ENCODE measurements at places on chromosomes 3 and 15.

GRCh38 chr3:155492841-155493240 is 199.4 kb upstream of the STRIT1 start:
- no peak for DNase-seq

GRCh38 chr3:118963711-118964110 is 70.9 kb downstream of the IGSF11 start:
- no peak for DNase-seq

GRCh38 chr3:52892290-52892624 is 5.1 kb downstream of the STIMATE start:
- no peak for DNase-seq

DNA sequence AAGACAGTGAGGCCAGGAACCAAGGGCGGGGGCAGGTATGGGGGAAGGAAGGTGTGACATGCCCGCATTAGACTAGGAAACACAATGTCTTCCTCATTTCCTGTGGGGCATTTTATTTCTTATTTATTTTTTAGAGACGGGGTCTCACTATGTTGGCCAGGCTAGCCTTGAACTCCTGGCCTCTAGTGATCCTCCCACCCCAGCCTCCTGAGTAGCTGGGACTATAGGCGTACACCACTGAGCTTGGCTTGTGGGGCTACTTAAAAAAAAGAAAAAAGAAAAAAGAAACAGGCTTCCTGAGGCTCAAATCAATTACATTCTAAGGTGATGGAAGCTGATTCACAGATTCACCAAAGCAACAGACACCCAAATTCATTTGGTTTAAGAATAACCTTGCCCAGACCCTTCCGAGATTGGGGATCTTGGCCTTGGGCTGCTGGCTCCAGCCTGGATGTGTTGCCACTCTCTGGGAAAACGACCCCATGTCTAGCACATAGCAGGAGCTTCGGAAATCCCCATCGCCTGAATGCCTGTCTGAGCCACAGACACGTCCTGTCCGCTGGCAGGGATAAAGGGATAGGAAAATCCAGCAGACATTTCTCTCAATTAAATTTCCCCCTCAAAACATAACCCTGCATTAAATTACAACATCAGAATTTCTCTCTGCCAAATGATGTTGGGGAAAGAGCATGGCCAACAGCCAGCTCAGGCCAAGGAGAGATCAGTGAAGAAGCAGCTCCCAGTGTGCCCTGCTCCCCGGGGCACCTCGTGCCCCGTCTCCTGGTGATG is 13.0 kb downstream of the CPN2 start:
- no peak for DNase-seq

DNA sequence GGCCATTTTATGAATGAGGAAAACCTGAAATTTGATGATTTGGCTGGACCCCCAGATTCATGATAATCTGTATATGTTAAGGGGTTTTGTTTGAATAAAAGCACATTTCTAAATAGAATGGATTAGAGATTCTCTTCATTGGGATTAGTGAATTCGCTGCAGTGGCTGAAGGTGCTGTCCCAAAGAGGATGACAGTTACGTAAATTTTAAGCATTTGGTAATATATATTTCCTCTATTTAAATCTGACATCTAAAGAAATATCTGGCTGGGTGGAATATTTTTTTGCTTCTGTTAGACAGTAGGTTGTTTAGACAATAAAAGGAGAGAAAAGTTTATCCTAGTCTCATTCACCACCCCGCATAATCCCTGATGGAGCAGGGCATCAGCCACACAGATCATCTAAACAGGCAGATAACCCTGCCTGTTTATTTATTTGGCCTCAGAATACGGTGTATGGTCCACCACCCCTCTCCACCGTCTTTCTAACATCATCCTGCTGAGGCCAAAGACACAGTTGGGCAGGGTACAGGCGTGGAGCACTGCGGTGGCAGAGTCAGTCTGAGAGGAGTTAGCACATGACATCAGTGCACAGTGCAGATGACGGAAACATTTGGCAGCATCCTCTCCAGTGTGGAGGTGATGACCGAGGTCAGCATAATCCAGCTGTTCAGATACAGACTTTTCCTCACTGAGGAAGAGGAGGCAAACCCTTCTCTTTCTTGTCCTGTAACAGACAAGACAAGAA is 20.4 kb upstream of the NFKBIZ start:
- DNase-seq: no peak

GRCh38 chr3:53715815-53716483 is 130.3 kb downstream of the CHDH start:
- no peak for DNase-seq

- peak; percentile 13 for DNase-seq
These were observed 748.5 kb downstream of the ROBO1 start for GRCh38 chr3:79019137-79019923.

DNA sequence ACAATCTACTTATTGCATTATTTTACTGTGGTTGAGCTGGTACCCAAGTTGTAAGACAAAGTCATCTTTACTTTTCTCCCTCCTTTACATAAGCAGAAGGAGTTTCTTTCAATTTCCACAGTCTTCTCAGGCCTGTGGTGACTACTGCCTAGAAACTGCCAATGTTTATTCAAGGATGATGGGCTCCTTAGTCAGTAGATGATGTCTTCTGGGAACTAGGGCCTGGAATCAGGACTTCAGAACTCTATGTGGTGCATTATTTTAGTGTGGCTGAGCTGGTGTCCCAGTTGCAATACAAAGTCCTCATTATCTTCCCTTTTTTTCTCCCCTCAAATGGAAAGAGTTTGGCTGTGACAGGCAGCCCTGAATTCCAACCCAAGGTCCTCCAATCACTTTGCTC is 1762.5 kb downstream of the SI start:
- DNase-seq: no peak

DNA sequence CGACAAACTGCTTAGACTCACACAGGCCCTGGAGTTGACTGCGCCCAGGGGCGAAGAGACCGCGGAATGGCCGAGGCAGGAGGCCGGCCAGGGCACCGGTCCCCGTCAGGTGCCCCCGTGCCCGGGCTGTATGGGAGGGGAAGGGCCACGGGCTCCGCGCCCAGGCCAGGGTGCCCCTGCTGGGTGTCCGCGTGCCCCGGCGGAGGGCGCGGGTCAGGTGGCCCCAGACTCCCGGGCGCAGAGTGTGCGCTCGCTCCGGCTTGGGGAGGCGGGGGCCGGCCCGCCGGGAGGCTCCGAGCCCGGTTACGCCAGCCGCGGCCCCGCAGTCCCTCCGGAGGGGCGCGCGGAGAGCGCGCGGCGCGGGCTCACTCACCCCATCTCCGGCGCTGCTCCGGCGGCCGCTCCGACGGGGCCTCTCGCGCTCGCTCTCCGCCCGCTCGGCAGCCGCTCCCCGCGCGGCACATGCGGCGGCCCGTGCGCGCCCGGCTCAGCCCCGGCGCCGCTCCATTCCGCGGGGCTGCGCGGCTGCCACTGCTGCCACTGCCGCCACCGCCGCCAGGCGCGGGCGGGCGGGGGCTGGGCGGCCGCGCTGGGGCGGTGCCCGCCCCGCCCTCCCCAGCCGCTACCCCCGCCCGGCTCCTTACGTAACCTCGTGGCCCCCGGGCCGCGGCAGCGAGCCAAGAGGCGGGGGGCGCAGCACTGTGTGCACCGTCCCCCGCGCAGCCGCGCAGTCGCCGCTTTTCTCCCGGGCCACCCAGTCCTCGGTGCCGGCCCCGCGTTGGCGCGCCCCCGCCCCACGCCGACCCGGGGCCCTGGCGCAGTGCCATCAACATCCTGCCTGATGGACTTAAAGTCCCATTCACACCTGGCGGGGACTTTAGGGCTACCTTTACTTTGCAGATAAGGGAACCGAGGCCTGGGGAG is at the start of gene HOMER2:
Gene HOMER2, minus strand, starts transcription at position 563 of the 924 bp plus-strand sequence. Its CDS starts 185 bp downstream, at position 378.
- DNase-seq: peak; percentile 21

DNA sequence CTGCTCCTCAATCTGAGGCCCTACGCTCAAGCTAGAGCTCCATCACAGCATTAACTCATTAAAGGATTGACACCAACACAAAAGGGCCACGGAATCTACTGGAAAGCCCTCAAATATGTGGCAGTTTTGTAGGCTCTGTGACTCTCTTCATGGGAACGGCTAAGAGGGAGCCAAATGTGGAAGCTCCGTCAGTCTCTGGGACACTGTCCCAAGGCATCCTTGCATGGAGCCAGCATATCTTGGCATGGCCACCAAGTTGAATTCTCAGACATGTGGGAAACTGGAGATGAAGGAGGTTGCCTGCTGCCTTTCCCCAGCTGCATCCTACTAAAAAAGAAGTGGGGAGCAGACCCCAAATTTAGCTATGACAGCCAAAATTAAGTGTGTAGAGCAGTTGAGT is 296.9 kb downstream of the NTRK3 start:
- no peak for DNase-seq

DNA sequence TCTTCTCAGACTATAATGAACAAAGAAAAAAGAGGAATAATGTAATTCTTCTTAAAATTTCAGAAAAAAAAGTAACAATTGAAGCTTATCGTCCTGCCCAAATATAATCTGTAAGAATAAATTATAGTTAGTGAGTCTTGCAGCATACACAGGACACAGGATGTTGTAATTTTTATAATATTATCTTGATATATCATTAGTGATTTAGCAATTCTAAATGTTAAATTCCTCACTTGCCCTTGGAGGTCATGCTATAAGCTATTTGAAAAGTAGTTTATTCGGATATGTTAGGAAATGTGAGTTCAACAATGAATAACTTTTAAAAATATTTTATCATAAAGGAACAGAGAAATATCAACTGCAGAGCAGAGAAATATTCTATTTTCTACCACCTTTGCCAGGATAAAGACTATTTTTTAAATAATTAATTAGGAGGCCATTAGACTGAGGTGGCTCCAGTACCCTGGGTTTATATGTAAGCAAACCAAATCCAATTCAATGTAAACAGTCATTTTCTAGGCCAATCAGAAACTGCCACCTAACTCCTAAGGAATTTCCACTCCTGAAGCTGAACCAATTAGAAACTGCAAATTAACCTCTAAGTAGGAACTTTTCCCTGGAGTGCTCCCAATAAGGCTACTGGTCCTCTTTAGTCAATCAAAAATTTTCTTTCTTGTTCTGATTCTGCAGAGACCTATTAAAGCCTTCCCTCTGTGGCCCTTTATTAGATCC is 1109.3 kb downstream of the ROBO2 start:
- DNase-seq: no peak

DNA sequence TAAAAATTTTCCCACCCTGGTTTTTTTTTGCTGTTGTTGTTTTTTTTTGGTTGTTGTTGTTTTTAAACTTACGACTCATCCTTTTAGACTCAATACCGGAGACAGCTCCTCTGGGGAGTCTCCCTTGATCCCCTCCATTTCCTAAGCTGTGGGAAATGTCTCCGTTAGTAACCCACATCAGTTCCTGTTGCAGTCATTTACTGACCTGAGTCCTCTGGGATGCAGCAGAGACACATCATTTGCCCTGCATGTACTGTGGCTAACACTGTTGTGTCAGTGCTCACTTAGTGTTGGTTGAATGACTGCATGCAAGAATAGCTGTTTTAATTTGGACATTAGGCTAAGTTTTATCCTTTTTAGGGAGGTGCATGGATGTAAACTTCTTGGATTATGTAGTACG is 83.8 kb downstream of the MBNL1 start:
- no peak for DNase-seq

DNA sequence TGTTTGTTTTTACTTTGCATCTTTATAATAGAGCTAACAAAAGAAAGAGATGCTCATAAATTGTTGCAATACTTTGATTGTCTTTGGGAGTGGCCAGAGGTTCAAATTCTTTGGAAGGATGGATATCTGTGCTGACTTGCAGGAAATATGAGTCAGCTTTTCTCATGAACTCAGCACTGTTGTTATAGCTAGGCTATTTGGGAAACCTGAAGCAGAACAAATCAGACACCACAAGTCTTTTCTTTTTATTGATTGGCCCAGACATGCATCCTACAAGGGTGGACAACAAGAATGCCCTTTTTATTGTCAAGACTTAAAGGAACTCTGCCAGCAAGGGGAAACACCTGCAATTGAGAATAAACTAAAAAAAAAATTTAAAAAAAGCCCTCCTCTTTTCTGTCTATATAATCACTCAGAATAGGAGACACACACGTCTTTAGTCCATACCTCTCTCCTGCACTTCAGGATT is 4.6 kb upstream of the DENND4A start:
- DNase-seq: no peak

GRCh38 chr3:165502707-165503106 is 306.5 kb upstream of the SLITRK3 start:
- DNase-seq: no peak

DNA sequence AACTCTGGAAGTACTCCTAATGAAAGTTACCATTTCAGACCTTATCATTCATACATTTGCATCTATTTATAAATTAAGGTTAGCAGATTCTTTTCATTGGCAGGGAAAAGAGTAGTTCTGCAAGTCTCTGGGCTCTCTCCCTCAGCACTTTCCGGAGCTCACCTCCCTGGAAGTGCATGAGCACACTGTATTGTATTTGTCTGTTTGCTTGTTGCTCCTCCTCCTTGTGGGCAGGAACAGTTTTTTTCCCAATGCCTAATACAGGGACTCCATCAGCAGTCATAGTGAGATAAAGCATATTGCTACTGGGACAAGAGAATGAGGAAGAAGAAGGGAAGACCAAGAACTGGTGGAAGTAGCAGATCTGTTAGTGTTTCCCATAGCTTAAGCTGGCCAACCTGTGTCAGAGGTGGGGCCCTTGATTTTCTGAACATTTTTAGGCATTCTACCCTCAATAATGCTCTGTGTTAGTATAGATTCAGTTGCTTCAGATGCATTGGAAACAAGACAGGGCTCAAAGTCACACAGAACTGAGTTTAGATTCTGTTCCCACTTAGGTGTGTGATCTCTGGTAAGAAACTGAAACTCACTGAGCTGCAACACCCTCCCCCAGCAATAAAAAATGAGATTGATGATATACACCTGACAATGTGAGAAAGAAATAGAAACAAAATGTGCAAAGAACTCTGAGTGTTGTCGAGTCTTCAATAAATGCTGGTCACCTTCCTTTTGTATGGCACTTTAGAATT is 407.8 kb downstream of the TUSC7 start:
- no peak for DNase-seq

DNA sequence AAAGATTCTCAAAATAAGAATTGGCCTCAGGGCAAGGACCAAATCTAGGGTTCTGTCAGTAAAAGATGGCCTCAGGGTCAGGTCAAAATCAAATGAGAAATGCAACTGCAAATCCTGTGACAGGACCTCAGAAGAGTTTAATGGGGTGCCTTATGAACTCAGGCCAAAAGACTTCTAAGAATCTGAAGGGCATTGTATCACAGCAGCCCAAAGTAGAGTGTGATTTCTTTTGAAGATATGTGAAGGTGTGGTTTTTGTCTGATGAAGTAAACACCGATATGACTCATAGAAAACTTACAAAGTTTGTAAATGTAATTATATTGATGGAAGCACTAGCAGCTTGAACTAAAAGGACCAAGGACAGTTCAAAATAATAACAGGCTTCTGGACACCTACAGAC is 966.1 kb downstream of the AGBL1 start:
- no peak for DNase-seq

- DNase-seq: no peak
These were observed 50.4 kb upstream of the ZDHHC23 start for GRCh38 chr3:113897373-113897777.

GRCh38 chr15:75203908-75204263 is 2.2 kb downstream of the C15orf39 start:
- no peak for DNase-seq
